ENCODE measurements at places on chromosomes 2 and 18.
A peak's percentile ranks its signal among the peaks of the same experiment; 100 is the strongest.

DNA sequence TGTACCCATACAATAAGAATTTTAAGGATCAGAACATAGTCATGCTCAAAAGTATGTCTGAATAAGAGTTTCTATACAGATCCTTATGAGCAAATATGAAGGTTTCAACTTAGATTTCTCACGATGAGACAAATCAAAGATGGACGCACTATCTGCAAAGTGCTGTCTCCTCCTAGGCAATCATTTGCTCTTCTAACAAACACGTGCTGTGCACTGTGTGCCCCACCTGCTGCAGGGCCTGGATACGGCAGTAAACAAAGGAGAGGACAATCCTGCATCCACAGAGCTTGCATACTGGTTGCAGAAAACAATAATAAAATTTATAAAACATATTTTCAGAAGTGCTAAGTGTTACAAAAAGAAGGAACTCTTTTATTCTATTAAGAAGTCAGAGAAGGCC is 39.9 kb upstream of the KIDINS220 start:
- DNase-seq, result no peak

- no peak for DNase-seq
These were observed 12.7 kb upstream of the NFU1 start for GRCh38 chr2:69449906-69450305.

- no peak for DNase-seq
These were observed 348.2 kb downstream of the MYCN start for GRCh38 chr2:16288371-16289112.

DNA sequence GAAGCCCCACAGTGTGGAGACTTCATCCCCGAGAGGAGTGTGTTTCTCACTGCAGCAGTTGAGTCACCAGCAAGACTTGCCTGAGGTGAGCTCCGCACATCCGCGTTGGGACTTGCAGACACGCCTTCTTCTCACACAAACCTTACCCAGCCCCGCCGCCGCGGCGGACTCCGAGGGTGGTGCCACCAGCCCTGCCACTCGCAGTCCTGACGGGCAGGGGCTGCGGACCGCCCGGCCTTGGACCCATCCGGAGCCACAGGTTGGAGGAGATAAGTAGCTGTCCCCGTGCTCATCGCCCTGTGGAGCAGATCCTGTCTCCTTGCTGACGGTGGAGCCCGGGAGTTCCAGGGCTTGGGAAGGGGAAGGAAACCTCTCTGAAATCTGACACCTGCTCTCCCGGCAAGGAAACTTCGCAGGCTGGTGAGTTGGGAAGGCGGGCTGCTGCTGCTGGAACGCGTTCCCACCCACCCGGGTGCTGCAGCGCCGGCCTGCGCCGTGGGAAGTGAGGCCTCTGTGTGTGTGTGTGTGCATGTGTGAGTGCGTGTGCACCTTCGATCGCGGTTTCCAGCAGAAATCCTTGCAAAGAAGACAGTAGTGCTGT is at the start of gene RAB27B:
Gene RAB27B, plus strand, starts transcription at position 197 of the 601 bp plus-strand sequence. CDS start 49,109 bp downstream, outside the sequence.
- DNase-seq, result peak; percentile 90

GRCh38 chr2:75064691-75065396 is 106.4 kb downstream of the POLE4 start:
- DNase-seq, result peak; percentile 62

GRCh38 chr2:36361396-36361795 is 5.8 kb downstream of the CRIM1 start:
- peak; percentile 65 for DNase-seq

- peak; percentile 96 for DNase-seq
These were observed 106.9 kb downstream of the ROCK1 start for GRCh38 chr18:21004726-21005125.

GRCh38 chr2:205714058-205714776 is 31.9 kb downstream of the NRP2 start:
- DNase-seq, result no peak

DNA sequence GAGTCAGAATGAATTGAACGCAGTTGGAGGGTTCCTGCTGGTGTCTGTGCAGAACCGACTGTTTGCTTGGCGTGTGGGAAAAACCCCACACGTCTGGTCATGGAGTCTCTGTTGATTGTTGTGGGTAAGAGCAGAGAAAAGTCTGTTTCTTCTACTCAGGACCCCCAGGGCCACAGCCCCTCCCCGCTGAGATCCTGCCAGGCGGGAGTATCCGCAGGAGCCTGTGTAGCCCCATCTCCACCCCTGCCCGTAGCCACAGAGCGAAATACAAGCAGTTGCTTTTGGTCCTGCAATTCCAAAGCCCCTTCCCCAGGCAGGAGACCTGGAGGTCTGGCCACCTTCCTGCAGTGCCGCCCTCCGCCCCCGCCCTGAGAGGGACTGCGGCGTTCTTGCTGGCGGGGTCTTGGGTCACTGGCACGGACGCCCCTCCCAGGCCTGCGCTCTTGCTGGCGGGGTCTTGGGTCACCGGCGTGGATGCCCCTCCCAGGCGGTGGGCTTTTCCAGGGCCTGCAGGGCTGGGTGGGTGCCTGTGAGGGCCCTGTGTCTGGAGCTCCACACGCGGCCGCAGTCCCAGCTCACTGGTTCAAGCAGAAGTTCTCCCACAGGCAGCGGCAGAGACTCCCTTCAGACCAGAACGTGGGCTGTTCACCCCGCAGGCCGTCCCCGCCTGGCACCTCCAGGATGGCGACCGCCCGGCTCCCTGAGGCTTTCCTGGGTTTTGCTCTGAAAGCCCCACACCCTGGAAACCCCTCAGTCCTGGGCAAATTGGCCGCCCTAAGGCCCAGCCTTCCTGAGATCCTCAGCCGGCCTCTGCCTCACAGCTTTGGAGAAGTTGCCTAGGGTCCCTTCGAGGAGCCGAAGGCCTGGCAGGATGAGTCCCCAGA is 76.0 kb upstream of the CTDP1 start:
- DNase-seq, result no peak

DNA sequence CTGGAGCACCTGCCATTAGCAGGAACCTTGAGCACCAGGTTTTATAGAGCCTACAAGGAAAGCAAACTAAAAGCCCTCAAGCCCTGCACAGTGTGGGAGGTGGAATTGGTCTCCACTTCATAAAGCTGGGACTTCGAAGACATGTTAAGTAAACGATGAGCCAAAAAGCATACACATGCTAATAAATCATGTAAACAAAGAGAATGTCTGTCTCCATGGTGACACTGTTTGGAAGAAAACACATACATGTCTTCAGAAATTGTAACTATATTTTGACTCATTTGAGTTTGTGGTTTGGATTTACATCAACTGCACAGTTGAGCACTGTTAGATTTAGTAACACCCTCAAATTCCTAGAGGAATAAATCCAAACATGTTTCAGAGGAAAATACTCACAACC is 978.5 kb upstream of the LRRTM1 start:
- no peak for DNase-seq

DNA sequence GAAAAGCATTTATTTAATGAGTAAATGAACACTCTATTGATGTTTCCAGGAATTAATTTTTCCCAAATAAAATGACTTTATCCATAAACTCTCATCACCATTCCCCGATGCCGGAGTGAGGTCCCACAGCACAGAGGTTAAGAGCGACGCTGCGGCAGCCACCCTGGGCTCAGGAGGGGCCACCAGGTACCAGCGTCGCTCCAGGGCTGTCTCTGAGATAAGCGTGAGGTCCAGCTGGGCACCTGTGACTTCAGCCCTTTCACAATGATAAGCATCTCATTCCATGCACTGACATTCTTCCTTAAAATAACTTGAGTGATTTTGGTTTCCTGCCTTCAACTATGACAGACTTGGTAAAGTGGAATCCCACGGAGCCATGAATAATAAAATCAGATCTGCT is 182.1 kb downstream of the TWIST2 start:
- DNase-seq, result no peak

DNA sequence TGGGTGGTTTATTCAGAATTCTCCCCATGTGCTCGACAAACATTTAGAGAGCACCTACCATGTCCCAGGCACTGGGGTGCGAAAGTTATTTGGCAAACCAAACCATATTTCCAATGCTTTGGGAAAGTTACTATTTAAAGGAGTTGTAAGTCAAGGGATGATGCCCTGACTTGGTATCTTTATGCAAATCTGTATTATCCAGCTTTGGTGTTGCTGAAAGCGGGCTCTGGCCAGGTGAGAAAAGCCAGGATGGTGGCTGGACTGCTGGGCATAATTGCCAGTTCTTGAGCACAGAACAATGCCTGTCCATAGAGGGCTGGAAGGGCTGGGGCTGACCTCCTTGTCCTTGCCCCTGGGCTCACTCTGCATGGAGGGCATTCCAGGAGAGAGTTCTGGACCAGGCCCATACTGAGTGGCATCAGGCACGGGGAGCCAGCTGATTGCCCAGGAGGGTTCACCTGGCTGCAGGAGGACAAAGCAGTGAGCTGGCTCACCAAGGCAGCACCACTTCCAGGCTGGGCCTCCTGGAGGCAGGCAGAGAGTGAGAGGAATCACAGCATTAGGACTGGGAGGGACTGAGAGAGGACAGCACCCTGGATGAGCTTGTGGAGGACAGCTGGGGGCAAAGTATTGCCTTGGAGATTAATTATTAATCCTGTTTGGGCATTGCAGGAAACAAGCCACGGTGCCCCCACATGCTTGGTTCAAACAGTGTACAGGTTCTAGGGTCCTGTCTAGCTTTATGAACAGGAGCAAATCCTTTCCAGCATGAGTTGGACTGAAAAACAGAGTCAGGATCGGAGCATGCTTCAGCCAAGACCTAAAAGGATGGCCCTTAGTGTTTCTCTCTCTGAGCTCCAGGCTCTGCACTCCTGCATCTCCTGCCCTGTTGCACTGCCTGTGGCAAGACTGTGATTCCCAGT is 7.1 kb downstream of the KHK start:
- DNase-seq, result no peak

DNA sequence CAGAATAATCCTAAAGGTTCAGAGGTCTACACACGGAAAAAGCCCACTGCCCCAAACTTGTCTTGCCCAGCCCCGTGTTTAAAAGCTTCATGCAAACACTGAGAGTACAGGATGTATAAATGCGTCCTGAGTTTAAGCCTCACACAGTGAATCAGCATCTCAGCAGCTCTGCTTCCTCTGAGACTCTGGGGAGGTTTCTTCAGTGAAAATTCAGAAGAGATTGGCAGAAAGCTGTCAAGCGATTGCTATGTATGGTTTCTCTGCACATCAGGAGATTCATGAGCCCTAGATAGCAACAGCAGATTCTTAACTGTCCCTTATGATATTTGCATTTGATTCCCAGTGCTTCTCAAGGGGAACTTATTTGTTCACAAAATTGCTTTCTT is 27.1 kb downstream of the CRACDL start:
- DNase-seq, result peak; percentile 61

- no peak for DNase-seq
These were observed 483.0 kb upstream of the FSIP2 start for GRCh38 chr2:185255566-185255965.

- DNase-seq, result peak; percentile 60
These were observed 22.1 kb downstream of the HTR2B start for GRCh38 chr2:231102772-231103171.

GRCh38 chr2:241091734-241092445 is 10.2 kb downstream of the MTERF4 start:
- no peak for DNase-seq

GRCh38 chr2:16546128-16546754 is 119.4 kb downstream of the CYRIA start:
- DNase-seq, result peak; percentile 46

- DNase-seq, result peak; percentile 14
These were observed 1002.8 kb upstream of the NRXN1 start for GRCh38 chr2:52034706-52035105.

GRCh38 chr18:9065864-9066263 is 36.6 kb upstream of the NDUFV2 start:
- no peak for DNase-seq

DNA sequence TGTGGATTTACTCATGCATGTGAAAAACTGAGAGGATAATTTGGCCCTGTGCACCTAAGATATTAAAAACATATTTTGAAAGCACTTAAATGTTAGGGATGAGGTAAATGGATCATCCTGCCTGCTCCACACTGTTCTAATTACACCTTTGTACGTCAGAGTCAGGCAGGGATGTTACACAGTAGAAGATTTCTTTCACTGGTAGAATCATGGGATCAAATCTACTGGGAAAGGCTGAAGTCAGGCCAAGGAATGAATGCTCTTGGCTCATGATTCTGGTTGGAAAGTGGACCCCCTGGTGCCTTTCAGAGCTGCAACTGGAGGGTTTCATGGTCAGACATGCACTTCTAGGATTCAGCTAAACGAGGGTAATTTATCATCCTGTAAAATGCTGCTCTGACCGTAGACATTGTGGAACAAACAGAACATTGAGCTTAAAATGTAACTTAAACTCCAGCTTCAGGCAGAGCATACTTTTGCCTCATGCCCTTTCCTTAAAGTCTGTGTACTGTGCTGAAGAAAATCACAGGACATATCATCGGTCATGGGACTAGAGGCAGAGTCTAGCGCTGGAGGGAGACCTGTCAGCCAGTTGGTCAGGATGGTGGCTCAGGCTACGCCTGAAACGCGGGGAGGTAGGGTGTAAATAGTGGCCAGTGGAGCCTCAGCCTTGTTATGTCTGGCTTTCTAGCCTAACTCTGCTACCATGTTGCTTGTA is 4.9 kb downstream of the KCNE4 start:
- no peak for DNase-seq

DNA sequence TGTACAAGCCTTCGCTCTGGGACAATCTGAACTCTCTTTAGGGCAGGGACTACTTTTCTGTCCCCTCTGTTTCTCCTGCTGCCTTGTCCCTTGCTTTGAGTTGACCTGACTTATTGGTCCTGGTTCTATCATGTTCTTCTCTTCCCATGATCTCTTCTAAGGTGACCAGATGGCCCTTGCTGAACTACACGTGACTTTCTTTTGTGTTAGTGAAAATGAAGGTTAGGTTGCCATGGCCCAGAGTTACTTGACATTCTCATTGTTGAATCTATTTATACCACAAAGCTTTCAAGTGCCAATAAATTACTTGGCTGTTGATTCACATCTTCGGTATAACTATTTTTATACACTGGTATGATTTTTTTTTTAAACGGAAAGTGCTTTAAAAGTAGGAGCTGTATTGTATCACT is 24.4 kb downstream of the MRPL33 start:
- DNase-seq, result peak; percentile 53

DNA sequence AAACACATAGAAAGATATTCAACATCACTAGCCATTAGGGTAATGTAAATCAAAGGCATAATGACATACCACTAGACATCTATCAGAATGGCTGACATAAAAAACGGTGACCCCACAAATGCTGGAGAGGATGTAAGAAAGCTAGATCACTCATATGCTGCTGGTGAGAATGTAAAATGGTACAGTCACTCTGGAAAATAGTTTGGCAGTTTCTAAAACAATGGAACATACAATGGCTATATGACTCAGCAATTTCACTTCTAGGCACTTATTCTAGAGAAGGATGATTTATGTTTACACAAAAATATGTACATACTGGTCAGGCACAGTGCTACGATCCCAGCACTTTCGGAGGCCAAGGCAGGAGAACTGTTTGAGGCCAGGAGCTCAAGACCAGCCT is 87.3 kb downstream of the COLEC12 start:
- DNase-seq, result peak; percentile 51

Data from GM23248 (cell line).